Hematopoietic multipotent progenitor cell treated with erythropoietin and hydrocortisone succinate and interleukin-3 and kit ligand, for 17 days (in vitro differentiated cells): ENCODE measurements at places on chromosomes 12 and 14.
A peak's percentile ranks its signal among the peaks of the same experiment; 100 is the strongest.

GRCh38 chr12:1939801-1940607 lies 21.6 kb upstream of the CACNA2D4 start:
- peak; percentile 93 for DNase-seq

DNA sequence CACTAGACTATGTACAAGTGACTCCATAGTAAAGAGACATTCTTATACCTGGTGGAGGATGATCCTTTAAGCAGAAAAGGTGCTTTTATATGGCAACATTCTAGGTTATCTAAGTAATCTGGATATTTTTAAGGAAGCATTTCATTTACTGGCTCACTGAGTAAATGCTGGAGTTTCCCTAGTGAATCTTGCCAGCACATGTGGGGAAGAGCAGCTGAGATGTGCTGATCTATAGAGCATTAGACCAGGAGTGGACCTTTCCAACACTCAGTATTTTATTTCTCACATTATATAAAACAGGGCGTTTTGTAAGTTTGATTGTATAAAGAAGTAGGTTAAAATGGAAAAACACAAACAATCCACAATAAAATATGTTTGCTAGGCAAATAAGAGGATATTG lies 478.5 kb downstream of the ATP23 start:
- no peak for DNase-seq

DNA sequence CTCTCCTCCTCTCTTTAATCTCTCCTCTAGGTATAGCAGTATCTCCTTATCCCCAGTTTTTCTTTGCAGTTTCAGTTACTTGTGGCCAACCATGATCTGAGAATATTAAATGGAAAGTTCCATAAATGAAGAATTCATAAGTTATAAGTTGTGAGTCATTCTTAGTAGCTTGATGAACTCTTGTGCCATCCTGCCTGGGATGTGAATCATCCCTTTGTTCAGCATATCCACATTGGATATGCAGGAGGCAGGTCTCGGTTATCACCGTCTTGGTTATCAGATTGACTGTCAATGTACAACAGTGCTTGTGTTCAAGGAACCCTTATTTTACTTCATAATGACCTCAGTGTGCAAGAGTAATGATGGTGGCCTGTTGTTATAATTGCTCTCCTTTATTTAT lies 134.0 kb downstream of the TMEM117 start:
- DNase-seq: no peak

GRCh38 chr14:106564058-106564643 lies 1037.8 kb downstream of the TMEM121 start:
- DNase-seq: peak; percentile 68

- DNase-seq: no peak
Observed at GRCh38 chr14:98912655-98913054, 359.3 kb downstream of the BCL11B start.

- DNase-seq: no peak
Observed at GRCh38 chr14:89351516-89352404, 65.3 kb downstream of the FOXN3 start.

DNA sequence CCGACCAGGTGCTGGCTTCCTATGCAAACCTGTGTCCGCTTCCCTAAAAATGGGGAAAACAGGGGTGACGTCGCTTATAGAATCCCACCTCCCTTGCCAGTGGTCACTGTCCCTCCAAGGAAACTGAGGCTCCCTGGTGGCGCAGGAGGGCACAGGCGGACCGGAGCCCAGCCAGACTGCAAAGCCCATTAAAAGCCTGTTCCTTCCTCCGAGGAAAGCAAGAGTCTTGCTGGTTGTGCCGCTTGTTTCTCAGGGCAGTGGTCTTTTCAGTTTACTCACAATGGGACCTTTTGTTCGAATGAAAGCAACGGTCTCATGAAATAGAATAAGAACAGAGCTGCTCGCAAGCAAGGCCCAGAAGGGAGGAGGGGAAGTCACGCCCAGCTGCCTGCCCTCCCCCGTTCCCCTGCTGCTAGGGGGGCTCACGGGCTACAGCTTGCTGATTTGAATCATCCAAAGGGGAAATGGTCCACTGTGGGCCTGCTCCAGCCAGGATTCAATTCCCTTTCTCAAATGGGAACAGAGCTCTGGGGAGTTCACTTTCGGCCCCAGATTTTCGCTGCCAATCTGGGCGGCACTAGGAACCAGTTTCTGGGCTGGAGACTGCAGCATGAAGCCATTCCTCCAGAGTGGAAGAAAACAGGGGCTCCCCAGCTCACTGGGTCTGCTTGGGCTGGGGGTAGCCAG lies 4.6 kb upstream of the SELPLG start:
- no peak for DNase-seq

DNA sequence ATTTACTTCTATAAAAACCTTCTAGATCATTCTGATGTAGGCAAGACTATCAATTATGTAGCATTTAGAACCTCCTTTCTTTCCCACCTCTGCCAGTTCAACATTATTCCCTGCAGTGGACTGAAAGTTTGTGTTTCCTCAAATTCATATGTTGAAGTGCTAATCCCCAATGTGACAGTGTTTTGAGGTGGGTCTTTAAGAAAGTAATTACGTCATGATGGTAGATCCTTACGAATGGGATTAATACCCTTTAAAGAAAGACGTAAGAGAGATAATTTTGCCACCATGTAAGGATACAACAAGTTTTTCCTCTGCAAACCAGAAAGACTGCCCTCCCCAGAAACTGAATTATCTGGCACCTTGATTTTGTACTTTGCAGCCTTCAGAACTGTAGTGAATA lies 1489.7 kb upstream of the SEL1L start:
- DNase-seq: no peak

- DNase-seq: no peak
Observed at GRCh38 chr12:45720069-45720468, 9.4 kb upstream of the ARID2 start.

DNA sequence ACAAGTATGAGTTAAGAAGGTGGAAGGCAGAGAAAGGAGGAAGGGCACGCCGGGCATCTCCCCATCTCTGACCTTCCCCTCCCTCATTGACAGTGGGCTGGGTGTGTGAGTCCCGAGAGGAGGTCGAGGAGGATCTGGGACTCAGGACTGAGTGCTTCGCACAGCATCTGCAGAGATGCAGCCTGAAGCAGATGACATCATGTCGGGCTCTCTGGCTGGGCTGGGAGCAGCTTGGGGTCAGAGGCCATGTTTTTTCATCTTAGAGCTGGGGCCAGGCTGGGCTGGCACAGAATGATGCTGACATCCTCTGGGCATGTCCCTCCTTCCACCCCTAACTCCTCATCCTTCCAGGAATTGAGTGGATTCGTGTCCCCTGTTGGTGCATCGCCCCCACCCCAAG lies 43.5 kb downstream of the CMKLR1 start:
- DNase-seq: no peak

GRCh38 chr14:75279153-75279762 lies 630 bp downstream of the FOS start:
- peak; percentile 85 for DNase-seq
